Fibroblast of the aortic adventitia (primary cell): ENCODE measurements at places on chromosomes 2 and 18. TPM values are rescaled to one million over a fixed set of nuclear protein-coding genes. Genes with fewer than 3 reads are reported as not detected.

Gene HOXD4
- 1.1 TPM in 1 of 2 replicates, not detected in the other for total RNA-seq

Gene RBFA
- total RNA-seq: 17.6 and 20.1 TPM in 2 replicates

Gene POTEJ
- not detected in 2 replicates for total RNA-seq

Gene MARCO
- not detected in 2 replicates for total RNA-seq

Gene IL1RL1
- 4.9 and 8.2 TPM in 2 replicates for total RNA-seq

Gene CDKL4
- total RNA-seq: 0.90 and 10.4 TPM in 2 replicates

Gene STON1
- total RNA-seq: 24.6 and 79.9 TPM in 2 replicates

Gene TBC1D8
- total RNA-seq: 12.4 and 21.3 TPM in 2 replicates

Gene CMPK2
- 1.9 and 11.0 TPM in 2 replicates for total RNA-seq

Gene IL36A
- 2.0 TPM in 1 of 2 replicates, not detected in the other for total RNA-seq

Gene DYSF
- 0.18 and 1.2 TPM in 2 replicates for total RNA-seq

Gene SATB2
- total RNA-seq: 2.3 and 12.7 TPM in 2 replicates

DNA sequence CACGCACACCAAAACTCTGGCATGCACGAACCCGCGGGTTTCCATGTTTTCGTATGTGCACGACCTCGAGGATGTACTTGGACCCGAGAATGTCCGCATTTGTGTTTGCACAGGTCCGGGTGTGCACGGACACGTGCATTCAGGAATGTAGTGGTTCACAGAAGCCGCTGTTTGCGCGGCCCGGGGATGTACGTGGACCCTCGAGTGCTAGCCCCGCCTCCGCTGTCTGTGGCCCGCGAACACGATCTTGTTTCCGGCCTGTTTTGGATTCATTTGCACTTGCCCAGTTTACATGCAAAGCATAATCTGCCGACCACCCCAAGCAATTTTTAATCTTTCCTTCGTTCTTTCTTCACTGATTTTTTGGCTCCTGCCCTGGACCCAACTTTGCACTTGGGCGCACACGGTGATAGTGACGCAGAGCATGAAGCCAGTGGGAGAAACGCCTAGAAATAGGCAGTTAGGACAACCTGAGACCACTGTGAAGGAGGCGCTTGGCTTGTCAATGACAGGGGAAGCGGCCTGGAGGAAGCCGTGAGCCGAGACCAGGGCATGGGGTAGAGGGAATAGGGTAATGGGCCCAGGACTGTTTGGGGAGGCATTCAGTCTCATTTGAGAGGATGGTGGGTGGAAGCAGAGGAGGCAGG, 45.4 kb upstream of the PTMA start:
- no peak for DNase-seq

DNA sequence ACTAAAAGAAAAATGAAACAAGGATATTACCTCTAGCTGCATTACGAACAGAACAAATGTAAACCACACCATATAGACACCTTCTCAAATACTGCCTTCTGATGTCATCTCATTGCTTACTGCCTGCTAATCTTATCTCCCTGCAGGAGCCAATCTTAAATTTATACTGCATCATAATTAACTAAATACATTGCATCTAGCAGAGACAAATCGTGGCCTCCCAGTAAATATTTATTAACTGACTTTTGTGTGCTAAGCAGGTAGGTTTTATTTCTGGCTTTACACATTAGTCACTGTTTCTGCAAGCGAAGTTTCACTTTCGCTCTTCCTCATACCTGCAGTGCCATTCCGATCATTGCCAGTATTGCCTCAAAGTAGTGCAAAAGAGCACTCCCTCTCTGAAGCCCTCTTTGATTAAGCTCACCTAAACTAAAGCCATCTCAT, 67.5 kb downstream of the SPATS2L start:
- no peak for DNase-seq

DNA sequence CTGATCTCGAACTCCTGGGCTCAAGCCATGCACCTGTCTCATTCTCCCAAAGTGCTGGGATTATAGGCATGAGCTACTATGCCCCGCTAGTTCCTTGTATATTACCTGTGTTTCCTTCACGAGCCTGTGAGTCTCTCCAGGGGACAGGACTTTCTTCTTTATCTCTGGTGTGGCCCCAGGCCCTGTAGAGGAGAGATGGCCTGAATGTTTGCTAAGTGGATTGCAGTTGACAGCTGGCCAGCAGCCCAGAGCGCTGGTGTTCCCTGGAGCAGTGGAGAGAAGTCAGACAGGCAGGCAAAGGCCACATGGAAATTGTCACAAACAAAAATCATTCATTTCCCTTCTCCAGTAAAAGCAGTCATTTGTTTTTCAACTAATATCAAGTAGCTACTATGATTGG, 17.9 kb downstream of the LPIN1 start:
- DNase-seq: no peak

DNA sequence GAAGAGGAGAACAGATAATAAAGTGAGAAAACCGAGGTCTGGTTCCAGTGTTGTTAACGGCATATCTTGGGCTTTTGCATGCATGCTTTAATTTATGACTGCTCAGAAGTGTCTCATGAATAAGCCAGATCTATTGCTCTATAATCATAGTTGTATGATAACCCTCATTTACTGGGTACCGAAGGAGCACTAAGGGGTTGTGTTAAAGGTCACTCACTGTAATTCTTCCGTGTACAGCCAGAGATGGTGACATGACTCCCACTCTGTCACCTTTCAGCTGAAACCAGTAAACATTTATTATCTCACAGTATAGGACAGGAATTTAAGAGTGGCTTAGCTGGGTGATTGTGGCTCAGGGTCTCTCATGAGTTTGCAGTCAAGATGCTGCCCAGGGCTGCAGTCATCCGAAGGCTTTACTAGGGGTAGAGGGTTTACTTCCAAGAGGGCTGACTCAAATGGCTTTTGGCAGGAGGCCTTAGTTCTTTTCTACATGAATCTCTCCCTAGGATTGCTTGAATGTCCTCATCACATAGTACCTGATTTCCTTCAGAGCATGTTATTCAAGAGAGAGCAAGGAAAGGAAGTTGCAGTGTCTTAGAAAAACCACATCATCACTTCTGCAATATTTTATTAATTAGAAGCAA, 107.0 kb downstream of the NAB1 start:
- DNase-seq: peak; percentile 18

- no peak for DNase-seq
These were observed 41.7 kb upstream of the CELF4 start for GRCh38 chr18:37607281-37607680.

DNA sequence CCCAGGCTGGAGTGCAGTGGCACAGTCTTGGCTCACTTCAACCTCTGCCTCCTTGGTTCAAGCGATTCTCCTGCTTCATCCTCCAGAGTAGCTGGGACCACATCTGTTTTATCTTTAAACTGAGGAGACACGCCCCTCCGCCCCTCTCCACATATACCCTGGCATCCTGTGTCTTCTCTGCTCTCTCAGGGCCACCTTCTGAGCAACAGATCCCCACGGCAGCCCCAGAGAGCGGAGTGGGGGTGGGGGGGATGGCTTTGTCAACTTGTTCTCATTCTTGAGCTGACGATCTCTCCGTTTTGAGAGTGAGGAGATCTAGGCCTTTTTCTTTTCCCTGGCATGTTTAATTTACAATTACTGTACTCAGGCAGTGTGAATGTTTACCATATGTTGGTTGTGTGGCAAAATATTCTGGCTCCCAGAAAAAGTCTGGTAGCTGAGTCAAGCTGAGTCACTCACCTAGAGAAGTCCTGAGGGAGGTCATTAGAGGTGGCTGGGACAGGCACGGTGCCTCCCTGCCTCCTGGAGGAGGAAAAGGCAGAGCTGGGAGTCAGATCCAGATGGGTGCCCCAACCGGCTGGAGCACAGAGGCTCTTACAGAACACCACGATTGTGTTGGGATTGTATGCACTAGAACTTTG, 19.5 kb upstream of the ID2 start:
- peak; percentile 71 for DNase-seq

GRCh38 chr2:86764661-86765309, 25.9 kb downstream of the CD8A start:
- DNase-seq: peak; percentile 62

- DNase-seq: peak; percentile 81
These were observed 110.2 kb upstream of the TRIB2 start for GRCh38 chr2:12606472-12607000.

GRCh38 chr2:102453501-102453900, 19.5 kb upstream of the SLC9A4 start:
- no peak for DNase-seq

DNA sequence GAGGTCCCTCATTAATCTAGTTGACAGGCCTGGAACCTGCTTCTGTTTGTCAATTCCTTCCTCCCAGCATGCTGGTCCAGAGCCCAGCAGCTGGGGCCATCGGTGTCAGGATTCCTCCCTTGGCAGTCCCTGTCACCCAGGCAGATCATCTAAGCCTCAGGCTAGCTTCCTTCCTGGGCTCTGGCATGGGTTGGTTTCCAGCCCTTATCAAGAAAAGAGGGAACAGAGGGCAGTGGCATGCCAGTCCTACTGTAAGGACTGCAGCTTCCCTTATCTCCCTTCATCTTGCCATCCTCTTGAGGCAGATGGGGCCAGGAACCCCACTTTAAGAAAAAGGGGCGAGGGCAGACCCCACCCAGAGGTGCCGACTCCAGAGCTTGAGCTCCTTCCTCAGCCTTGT, 10.9 kb upstream of the KCNK3 start:
- no peak for DNase-seq

DNA sequence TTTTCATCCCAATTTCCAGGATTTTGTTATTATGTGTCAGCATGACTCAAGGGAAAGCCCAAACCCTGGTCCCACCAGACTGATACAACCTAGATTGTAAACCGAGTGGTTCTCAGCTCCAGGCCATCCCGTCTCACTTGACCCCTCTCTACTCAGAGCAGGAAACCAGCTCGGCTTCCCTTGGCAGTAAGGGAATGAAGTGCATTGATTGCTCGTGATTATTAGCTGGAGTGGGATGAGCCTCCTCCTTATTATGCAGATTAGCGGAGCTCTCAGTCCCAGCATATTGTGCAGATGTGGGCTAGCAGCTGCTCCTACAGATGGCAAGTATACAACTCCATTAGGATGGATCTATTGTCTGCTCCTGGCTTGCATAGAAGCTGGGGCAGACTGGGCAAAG, 167.6 kb downstream of the LNPK start:
- no peak for DNase-seq

GRCh38 chr2:127887082-127887775, 1.5 kb upstream of the AMMECR1L start:
- peak; percentile 36 for DNase-seq

DNA sequence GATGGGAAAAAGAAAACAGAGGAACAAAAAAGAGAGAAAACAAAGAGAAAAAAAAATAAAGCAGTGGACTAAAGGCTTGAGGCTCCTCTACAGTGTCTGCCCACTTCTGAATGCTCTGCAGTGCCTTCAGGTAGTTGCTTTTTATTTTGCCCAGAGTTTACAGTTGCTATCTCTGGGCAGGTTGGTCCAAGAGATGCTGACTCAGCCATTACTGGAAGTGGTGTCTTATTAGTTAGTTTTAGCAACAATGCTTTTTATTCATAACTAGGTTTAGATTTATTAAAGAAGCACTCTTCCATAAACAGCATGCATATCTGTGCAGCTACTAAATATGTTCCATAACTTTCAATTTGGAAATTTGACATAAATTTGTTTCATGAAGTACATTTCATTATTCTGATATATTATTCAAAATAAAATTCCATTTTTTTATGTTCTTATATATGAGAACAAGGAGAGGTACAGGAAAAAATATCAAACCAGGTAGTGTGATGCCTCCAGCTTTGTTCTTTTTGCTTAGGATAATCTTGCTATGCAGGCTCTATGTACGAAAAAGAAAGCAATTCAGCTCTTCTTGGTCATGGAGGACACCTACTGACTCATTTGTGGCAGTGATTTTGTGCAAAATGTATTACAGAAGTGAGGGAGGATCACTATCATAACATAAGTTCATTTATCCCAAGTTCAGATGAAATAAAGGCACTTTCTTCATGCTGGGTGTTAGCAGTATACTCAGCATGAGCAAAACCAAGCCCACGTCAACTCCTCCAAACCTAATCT, 69.5 kb downstream of the RPIA start:
- no peak for DNase-seq

DNA sequence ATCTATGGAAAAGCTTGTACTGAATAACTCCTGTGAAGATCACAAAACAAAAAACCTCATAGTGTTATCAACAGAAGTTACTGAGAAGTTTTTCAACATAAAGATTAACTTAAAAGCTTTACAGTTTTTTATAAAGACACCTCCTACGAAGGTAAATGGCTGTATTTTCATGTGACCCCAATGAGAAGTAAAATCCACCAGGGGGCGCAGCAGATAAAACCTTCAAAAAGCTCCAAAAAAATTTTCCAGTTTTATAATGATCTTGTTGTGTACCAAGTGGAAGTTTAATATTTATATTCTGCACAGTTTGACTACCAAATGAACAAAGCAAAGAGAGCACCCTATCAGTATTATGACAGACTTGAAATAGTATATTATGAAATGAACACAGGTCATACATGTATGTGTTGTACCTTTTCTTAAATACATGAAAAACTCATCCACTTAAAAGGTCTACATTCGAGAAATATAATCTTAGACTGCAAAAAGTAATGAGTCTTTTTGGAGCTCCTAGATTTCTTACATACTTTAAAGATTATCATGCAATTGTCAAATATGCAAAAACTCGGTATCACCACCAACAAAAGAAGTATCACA, 38.5 kb downstream of the PNO1 start:
- peak; percentile 66 for DNase-seq

GRCh38 chr2:194105358-194105757, 1551.7 kb upstream of the SLC39A10 start:
- no peak for DNase-seq

DNA sequence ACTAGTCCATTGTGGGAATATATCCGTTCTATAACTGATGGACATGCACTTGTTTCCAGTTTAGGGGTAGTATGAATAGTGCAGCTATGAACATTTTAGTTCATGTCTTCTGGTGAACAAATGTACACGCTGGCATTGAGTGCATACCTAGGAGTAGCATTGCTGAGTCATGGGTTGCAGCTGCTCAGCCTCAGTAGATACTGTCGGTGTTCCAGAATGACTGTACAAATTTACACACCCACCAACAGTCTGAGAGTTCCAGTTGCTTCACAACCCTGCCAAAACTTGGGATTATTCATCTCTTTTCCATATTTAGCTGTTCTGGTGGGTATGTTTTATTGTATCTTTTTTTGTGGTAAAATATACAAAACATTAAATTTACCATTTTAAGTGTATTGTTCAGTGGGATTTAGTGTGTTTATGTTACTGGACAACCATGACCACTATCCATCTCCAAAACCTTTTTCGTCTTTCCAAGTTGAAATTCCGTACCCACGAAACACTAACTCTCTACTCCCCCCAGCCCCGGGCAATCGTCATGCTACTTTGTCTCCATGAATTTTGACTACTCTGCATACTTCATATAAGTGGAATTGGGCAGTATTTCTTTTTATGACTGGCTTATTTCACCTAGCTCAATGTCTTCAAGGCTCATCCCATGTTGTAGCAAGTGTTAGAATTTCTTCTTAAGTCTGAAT, 281.0 kb downstream of the PRKCE start:
- peak; percentile 88 for DNase-seq

- no peak for DNase-seq
These were observed 544 bp downstream of the LRATD1 start for GRCh38 chr2:14633061-14633460.
